ENCODE measurements at places on chromosomes 11 and 22. TPM values are rescaled to one million over a fixed set of nuclear protein-coding genes. Genes with fewer than 3 reads are reported as not detected.

Gene SAA2
- not detected for total RNA-seq

- DNase-seq = no peak
- H3K27ac ChIP-seq = no peak overlapping the region
- no peaks in the 10 kb centered on the region for H3K4me1 ChIP-seq
- peaks cover 8% of the 10 kb centered on the region for H3K27me3 ChIP-seq
- H3K4me3 ChIP-seq = no peak overlapping the region
These were observed 76.7 kb downstream of the TRIM29 start for GRCh38 chr11:120061036-120061760.

DNA sequence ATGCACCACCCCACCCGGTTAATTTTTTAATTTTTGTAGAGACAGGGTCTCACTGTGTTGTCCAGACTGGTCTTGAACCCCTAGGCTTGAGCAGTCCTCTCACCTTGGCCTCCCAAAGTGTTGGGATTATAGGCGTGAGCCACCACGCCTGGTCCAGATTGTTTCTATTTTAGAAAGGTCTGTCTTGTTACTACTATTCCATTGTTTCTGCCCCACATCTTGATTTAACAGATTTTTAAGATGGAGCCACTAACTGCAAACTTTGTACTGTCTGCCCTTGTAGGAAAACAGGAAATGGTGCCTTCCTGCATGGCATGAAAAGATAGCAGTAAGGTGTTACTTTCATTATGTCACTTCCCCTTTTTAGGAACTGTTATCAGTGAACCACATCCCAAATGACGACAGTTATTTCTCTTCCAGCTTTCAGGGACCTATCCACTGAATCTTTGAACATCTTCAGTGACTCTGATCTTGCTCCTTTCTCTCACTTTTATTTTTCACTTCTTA lies 23.2 kb downstream of the TAF1D start:
- H3K27me3 ChIP-seq = no peaks in the 10 kb centered on the region
- H3K4me3 ChIP-seq = no peak overlapping the region
- H3K36me3 ChIP-seq = peaks cover 60% of the 10 kb centered on the region
- H3K4me1 ChIP-seq = peaks cover 16% of the 10 kb centered on the region
- H3K27ac ChIP-seq = peak overlapping the region; percentile 41

DNA sequence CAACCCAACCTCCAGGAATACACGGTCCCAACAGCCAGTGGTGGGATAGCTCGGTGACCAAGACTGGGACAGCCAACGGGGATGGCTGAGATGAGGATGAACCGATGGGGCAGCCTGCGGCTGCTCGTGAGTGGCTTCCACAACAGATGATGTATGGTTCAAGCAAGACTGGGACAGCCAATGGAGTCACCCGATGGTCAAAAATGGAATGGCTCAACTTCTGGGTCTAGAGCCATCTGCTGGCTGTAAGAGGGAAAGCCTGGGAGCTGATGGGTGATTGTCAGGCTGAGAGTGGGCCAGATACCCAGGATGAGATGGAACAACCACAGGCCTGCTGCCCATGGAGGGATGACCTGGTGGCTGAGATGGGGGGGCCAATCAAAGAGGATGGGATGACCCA lies 35.5 kb downstream of the SYT7 start:
- no peak for DNase-seq
- peaks cover 12% of the 10 kb centered on the region for H3K27me3 ChIP-seq
- no peak overlapping the region for H3K4me3 ChIP-seq
- no peaks in the 10 kb centered on the region for H3K36me3 ChIP-seq
- H3K27ac ChIP-seq = no peak overlapping the region
- no peaks in the 10 kb centered on the region for H3K4me1 ChIP-seq

GRCh38 chr11:106395716-106396349 lies 318.4 kb downstream of the AASDHPPT start:
- DNase-seq = no peak
- no peak overlapping the region for H3K4me3 ChIP-seq
- H3K27me3 ChIP-seq = no peaks in the 10 kb centered on the region

GRCh38 chr11:119156496-119156895 lies 7.6 kb downstream of the ABCG4 start:
- no peaks in the 10 kb centered on the region for H3K4me1 ChIP-seq
- DNase-seq = no peak
- H3K27ac ChIP-seq = no peak overlapping the region
- H3K36me3 ChIP-seq = no peaks in the 10 kb centered on the region

DNA sequence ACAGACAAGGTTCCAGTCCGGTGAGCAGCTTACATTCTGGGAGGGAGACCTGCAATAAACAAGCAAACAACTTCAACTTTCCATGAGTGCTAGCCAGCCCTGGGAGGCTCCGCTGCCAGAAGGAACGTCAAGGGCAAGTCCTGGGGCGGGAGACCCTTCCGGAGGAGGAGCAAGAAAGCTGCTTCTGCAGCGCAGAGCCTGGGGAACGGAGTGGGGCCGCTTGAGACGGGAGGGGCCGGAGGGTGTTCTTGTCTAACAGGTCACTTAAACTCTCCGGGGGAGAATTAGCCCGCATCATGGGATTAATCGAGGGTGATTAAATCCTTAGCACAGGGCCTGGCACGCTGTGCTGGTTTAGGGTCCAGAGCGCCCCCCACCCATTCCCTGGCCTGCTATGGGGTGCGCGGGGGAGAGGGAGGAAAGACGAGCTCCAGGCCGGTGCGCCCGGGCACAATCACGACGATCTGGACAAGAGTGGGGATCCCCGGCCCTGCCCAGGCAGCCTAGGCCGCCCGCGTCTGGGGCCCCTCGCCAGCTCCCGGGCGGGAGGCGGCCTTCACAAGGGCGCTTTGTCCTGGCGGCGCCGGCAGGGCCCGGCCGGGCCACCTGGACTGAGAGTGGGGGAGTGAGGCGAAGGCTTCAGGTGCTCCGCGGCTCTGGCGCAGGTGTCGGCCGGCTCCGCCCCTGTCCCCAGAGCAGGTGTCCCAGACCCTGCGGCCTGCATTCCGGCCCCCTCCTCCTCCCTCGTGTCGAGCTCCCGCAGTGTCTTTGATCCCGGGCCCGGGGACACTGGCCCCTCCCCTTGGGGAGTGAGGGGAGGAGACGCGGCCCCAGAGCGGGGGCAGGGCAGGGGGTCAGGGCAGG lies 663 bp upstream of the LARGE2 start:
- no peak overlapping the region for H3K27ac ChIP-seq
- peaks cover 14% of the 10 kb centered on the region for H3K4me1 ChIP-seq
- peaks cover 5% of the 10 kb centered on the region for H3K27me3 ChIP-seq
- H3K36me3 ChIP-seq = no peaks in the 10 kb centered on the region
- no peak for DNase-seq

Measured in activated CD8-positive, alpha-beta T cell treated with anti-CD3 and anti-CD28 coated beads for 36 hours (primary cell).